Gastroesophageal sphincter (tissue), 4 donors: ENCODE measurements at places on chromosomes 16 and 17. TPM values are rescaled to one million over a fixed set of nuclear protein-coding genes. Genes with fewer than 3 reads are reported as not detected.

ICAM2 gene
- total RNA-seq = 7.2 TPM

C17orf100 gene
- total RNA-seq = 1.4 TPM

C16orf86 gene
- 5.9 TPM for total RNA-seq

MYLK3 gene
- total RNA-seq = 0.31 TPM

MBTPS1 gene
- total RNA-seq = 98.6 TPM

MYH2 gene
- not detected for total RNA-seq

WNT3 gene
- 1.3 TPM for total RNA-seq

SMIM36 gene
- total RNA-seq = not detected

GP1BA gene
- total RNA-seq = not detected

TNFRSF17 gene
- total RNA-seq = 0.45 TPM

ADAP2 gene
- total RNA-seq = 12.3 TPM

CTRL gene
- 1.2 TPM for total RNA-seq

PLEKHG4 gene
- 3.0 TPM for total RNA-seq

TBX4 gene
- not detected for total RNA-seq

PCGF2 gene
- 9.8 TPM for total RNA-seq

NPIPB13 gene
- 4.3 TPM for total RNA-seq

MPHOSPH6 gene
- total RNA-seq = 21.0 TPM

RHBDL3 gene
- 2.2 TPM for total RNA-seq

GSDMA gene
- 0.35 TPM for total RNA-seq

ITGB4 gene
- 66.3 TPM for total RNA-seq

KRTAP17-1 gene
- not detected for total RNA-seq

C16orf54 gene
- total RNA-seq = 1.8 TPM

CASKIN2 gene
- 17.4 TPM for total RNA-seq

GJC1 gene
- 78.3 TPM for total RNA-seq

WNT9B gene
- total RNA-seq = not detected

STX1B gene
- total RNA-seq = 3.3 TPM

SERPINF2 gene
- total RNA-seq = 4.4 TPM

C16orf92 gene
- not detected for total RNA-seq

NPIPA1 gene
- total RNA-seq = 103 TPM

FLYWCH1 gene
- total RNA-seq = 36.0 TPM

C1QTNF1 gene
- 76.5 TPM for total RNA-seq

GUCY2D gene
- total RNA-seq = not detected

CTU2 gene
- total RNA-seq = 13.3 TPM

TBC1D16 gene
- 30.2 TPM for total RNA-seq

PIK3R6 gene
- total RNA-seq = 2.1 TPM

SGCA gene
- total RNA-seq = 113 TPM

KRTAP29-1 gene
- not detected for total RNA-seq

TEKT5 gene
- total RNA-seq = not detected

IGF2BP1 gene
- total RNA-seq = not detected

NPIPA5 gene
- total RNA-seq = 37.6 TPM

MYOCD gene
- total RNA-seq = 219 TPM

TAT gene
- not detected for total RNA-seq

RAB11FIP4 gene
- total RNA-seq = 0.47 TPM

MYH3 gene
- 3.5 TPM for total RNA-seq

FBXW10 gene
- 0.16 TPM for total RNA-seq

KRTAP4-9 gene
- total RNA-seq = not detected

B3GNT9 gene
- 16.3 TPM for total RNA-seq

PRDM7 gene
- total RNA-seq = not detected

KRTAP1-1 gene
- not detected for total RNA-seq

WFDC1 gene
- total RNA-seq = 32.6 TPM
